ENCODE measurements at places on chromosomes 12 and 14.

- no peak for DNase-seq
Observed at GRCh38 chr14:49679271-49679670, 8.7 kb downstream of the POLE2 start.

GRCh38 chr14:105384605-105385321 is 13.6 kb upstream of the TEX22 start:
- no peak for DNase-seq

DNA sequence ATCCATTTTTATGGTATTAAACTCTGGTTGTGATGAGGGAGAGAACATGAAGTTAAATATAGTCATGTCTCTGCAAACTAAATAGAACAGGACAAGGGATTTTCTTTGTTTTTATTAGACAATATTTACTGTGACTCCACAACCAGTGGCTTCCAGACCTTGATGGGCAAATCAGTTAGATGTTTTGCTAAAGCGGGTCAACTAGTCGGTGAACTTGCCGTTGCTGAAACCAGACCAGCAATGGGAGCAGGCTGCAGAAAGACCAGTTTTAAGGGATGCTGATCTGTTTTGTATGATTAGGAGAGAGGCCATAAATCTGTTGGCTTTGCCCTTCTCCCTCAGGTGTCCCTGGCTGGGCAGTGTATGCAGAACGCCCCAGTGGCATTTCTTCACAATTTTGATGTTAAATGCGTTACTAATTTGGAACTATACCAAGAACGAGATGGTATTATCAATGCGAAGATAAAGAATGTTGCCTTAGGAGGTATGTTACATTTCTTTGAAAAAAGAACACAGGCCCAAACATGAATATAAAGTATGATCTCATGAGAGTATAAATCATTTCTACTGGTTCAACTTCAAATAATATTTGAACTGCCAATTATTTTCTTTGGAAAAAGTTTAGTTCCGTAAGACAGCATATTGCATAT is 19.4 kb downstream of the TCTN2 start:
- no peak for DNase-seq

DNA sequence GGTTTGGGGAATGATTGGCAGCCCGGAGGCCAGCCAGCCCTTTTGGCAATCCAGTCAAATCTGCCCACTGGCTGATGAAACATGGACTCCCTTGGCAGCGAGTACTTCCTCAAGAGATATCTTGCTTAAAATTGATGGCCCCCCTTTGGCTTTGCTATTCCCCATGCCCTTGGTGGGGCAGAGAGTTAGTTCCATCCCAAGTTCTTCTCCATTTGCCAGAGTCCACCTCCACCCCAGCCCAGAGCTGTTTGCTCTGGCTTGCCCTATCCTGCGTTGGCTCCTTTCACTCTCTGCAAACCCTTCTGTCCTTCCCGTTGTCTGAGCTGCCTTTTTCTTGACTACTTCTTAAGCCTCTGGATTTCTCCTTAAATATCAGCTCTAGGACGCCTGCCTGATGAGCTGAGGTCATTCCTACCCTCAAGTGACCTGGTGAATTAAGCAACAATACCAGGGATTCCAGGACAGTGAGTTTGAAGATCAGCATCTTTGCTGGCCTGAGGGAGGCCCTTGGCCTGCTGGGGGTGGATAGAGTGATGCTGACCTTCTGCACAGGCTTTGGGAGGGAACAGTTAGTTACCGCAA is 212.0 kb downstream of the CACNA1C start:
- DNase-seq: no peak

GRCh38 chr12:65306366-65307168 is 28.1 kb downstream of the MSRB3 start:
- DNase-seq: no peak

DNA sequence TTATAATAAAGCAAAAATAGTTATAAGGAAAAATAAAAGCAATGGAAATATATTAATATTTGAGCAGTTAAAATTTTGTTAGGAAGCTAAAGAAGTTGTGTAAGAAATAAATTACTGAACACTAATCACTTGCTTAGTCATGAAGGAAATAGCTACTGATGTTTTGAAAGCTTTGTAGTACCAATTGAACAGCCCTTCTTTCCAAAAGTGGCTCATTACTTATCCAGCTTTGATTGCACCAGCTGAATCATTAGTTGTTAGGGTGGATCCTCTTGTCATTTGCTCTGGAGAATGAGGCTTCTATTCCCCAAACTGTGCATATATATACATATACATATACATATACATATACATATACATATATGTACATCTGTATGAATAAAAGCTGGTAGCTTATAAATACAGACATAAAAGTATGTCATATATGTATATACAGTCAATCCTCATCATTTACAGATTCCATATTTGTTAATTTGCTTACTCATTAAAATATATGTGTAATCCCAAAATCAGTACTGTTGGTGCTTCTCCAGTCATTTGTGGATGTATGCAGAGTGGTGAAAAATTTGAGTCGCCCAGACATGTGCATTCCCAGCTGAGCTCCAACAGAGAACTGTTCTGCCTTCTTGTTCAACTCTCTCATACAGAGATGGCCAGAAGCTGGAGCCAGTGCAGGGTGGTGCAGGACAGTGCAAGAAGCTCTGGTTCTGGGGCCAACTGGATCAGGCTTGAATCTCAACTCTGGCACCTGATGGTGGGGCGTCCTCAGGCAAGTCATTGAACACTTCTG is 214.1 kb downstream of the RPAP3 start:
- DNase-seq: no peak

DNA sequence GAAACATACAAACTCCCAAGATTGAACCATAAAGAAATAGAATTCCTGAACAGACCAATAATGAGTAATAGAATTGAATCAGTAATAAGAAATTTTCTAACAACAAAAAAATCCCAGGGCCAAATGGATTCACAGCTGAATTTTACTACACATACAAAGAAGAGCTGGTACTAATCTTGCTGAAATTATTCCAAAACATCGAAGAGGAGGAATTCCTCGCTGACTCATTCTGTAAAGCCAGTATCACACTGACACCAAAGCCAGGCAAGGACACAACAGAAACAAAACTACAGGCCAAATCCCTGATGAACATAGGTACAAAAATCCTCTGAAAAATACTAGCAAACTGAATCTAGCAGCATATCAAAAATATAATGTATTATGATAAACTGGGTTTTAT is 367.8 kb upstream of the CLEC14A start:
- no peak for DNase-seq

DNA sequence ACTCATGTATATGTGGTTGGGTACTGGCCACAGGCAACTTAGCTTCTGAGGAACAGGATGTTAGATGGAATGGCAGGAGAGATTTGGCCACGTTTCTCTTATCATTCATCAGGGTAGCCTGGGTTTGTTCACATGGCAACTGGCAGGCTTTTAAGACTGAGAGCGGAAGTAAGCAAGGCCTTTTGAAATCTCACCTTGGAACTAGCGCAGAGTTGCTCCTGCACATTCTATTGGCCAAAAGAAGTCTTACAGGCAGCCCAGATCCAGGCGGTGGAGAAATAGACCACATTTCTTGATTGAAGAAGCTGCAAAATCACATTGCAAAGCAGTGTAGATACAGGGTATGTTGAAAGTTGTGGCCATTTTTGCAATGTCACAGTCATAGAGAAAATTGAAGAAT is 3.7 kb downstream of the CLEC4A start:
- no peak for DNase-seq

GRCh38 chr14:50397390-50398188 is 908 bp upstream of the CDKL1 start:
- DNase-seq: no peak

DNA sequence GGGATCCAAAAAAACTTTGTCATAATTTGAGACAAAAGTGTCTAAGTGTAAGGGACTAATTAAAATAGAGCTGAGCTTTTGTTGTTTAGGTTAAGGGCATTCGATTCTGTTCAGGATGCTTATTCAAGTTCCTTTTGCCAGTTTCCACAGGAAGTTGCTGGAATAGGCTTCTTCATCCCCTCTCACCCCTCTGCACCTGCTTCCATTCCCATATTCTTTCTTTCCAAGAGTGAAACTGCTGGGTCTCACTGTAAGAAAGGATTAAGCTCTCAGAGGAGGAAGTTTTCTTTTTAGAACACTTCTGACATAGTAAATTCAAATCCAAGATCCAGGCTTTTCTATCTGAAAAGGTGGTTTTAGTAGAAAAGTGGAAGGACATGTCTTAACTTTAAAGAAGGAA is 61.4 kb downstream of the POLR3B start:
- no peak for DNase-seq

- no peak for DNase-seq
Observed at GRCh38 chr14:59465316-59466135, at the start of gene GPR135. Gene GPR135, minus strand, starts transcription at chr14:59465380. Its CDS starts 154 bp downstream, at chr14:59465226.

DNA sequence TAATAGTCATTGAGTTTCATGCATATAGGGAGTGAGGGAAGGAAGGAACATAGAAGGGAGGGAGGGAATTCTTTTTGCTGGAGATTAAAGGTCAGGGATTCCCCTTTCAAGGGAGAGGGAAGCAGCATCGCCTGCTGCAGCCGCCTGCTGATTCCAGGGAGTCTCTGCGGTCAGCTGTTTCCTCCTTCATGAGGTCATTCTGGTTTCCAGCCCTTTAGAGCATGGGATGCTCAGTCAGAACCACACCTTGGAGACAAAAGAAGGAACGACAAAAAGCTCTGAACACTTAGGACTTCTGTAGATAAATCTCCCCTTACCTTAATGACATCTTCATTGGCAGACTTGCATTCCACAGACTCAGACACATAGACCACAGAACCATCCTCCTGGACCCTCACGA is 923.0 kb upstream of the TMEM132C start:
- no peak for DNase-seq
